Activated CD4-positive, alpha-beta T cell treated with anti-CD3 and anti-CD28 coated beads, Interleukin-10, Interleukin-2, amounts not matched to agents 100 ng/mL and 50 ng/mL, durations not matched to agents 16 hours and 8 hours (primary cell): ENCODE measurements at places on chromosomes 2 and 18.

GRCh38 chr2:233399306-233400225 lies 45.3 kb downstream of the DGKD start:
- peak; percentile 34 for DNase-seq

- no peak for DNase-seq
These were observed 170.0 kb upstream of the STK17B start for GRCh38 chr2:196341277-196341841.

GRCh38 chr2:65820454-65820853 lies 388.1 kb upstream of the SPRED2 start:
- no peak for DNase-seq

DNA sequence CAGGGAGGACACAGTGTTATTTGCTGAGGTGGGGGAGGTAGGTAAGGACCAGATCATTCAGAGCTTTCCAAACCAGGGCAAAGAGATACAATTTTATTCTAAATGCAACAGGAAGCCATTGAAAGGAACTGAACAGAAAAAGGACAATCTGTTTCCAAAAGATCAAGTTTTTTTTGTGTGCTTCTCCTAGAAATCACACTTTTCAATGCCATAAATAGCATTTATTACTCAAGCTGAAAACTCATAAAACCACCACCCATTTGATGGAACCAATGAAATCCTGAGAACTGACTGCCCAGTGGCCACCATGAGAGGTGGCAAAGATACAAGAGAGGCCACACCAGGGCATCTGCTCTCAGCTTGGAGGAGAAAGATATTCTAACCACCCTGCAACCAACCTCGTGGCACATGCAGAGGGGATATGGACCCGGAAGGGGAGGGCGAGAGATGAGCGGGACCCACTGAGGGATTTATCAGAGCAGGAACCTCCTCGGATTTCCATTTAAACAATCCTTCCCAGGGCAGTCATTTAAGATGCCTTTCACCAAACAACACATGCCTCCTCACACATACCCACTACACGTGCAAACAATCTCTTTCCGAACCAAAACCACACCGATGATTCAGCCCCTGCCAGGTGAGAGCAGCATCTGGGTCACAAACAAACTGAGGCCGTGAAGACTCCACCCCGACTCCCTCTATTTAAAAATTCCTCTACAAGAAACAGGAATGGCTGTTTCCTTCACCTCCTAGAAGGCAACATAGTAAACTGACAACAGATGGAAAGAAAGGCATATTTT lies 8.8 kb downstream of the CYB5A start:
- no peak for DNase-seq

GRCh38 chr18:75478996-75479880 lies 51.7 kb upstream of the SMIM21 start:
- DNase-seq = peak; percentile 46

DNA sequence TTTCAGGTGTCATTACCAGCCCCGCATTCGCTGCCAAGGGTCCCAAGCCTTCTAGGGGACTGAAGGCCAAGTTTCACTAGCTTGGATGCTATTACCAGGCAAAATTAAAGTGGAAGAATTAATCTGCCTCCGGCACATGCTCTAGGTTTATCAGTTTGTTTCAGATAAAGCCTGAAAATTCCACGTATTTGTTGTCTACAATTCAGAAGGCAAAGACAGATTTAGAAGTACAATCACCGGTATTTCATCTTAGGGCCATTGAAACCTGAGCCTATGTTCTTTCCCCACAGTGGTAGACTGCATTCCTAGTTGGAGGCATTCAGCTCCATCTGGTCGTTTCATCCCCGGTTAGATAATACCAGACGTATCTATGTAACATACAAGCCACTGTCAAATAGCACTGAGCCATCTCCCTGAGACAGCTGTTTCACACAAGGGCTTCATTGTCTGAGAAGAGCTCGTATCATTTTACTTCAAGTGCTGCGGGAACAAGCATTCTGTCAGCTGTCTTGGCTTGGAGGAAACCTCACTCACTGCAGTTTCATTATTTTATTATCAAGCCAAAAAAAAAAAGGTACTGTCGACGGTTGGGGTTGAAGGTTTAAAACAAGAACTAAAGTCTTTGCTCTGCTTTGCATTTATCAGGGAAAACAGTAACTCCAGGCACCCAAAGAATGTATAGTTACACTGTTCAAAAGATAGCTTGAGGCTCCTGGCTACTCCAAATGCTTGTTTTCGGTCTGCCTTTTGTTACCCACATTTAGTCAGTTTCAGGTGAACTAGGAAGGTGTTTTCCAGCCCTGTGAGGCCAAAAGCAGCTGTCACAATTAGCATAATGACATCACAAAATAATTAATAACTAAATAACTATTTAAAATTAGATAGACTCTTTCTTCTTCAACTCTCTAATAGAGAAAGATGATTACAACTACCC lies 76.7 kb downstream of the TGIF1 start:
- no peak for DNase-seq

DNA sequence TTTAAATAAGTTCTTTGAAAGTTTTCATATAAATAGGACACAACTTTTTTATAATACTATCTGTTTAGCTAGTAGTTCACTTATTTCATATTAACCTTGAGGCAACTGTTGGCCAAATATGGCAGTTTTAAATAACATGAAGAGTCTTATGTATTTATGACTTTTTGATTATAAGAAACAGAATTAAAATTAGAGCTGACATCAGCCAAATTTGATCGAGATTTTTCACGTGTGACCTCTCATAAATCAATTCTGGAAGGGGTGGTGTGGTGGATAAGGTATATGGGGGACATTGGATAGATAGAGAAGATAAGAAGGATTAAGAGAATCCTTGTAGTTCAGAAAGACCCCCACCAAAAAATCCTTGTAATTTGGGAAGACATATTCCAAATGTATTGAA lies 776.6 kb downstream of the LRRTM4 start:
- no peak for DNase-seq

DNA sequence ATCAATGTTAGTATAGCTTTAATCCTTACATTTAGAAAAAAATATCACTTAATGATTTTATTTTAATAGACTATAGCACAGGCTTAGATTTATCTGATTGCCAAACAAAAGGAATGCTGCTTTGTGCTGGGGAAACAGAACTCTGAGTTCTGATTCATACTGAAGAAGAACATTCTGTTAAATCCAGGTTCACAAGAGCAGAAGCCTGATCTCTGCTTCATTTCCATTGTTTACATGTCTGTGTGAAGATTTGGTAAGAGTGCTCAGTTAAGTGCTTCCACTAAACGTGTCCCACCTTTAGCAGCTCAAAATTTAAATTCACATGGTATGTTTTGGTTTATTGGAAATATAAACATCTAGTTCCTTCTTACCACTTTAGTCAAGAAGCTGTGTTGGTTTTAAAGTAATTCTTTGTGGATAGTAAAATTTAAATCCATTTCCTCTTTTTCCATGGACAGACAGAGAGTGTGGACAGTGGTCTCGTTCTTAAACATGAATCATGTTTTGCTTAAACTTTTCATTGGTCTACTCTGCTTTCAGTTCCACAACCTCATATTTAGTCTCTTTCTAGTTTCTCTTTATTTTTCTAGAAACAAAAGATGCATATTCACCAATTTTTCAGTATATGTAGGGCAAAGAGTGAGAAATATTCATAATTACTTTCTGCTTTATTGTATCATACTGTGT lies 59.1 kb downstream of the NYAP2 start:
- DNase-seq = no peak

DNA sequence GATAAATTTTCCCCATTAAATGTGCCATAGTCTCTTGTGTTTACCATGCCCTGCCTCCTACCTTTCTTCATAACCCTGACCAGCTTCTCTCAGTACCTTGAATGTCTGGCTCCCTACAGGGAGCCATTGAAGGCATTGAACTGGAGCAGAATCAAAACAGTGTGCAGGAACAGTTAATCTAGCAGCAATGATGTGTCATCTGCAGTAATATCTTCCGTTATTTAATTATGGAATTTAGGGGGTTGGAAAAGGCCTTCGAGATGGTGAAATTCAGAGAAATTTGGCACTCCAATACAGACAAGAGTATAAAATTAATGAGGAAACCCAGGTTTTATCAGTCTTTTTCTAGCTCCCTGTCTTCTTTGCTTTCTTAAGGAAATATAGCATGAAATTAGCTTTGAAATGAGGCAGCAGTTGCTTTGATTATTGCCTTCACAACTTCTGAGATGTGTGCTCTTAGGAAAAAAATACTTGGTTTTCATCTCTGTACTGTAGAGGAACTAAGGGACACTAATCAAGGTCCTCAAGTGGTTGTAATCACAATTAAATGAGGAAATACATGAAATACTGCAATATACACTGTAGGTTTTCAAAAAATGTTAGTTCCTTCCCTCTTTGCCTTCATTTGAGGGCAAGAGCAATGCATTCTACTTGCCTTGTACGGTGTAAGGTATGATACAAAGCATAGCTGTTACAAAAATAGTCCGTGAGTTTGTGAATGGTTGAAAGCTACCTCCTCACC lies 369.1 kb downstream of the SETBP1 start:
- no peak for DNase-seq

DNA sequence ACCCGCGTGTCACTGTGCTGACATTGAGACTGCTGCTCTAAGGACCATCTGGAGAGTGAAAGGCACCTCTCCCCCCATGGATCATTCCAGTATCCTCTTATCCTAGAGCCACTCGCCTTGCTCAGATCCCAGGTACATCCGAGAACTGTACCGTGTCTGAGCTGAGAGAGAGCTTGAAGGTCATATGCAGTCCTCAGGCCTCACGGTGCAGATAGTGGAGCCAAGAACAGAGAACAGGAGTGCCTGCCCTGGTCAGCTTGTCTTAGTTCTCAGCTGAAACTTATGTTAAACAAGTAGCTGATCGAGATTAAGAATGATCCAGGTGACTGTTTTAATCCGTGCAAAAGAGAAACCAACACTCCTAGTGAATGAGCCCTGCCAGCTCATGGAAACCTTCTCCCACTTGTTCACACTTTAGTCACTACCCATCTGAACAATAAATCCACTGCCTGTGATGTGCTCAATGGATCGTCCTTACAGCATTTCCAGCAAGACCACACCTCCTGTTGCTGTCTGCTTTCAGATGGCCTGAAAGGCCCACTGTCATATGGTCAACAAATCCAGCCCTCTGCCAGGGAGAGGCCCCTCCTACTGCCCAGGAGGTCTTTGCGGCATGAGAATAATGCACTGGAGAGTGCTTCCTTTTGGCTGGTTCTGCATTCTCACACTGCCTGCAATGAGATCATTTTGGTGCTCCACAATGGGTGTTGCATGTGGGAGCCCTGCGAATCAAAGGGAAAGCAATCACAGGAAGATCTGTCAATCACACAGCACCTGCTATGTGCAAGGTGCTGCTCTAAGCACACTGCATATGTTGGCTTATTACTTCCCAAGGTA lies 43.7 kb upstream of the APCDD1 start:
- no peak for DNase-seq

DNA sequence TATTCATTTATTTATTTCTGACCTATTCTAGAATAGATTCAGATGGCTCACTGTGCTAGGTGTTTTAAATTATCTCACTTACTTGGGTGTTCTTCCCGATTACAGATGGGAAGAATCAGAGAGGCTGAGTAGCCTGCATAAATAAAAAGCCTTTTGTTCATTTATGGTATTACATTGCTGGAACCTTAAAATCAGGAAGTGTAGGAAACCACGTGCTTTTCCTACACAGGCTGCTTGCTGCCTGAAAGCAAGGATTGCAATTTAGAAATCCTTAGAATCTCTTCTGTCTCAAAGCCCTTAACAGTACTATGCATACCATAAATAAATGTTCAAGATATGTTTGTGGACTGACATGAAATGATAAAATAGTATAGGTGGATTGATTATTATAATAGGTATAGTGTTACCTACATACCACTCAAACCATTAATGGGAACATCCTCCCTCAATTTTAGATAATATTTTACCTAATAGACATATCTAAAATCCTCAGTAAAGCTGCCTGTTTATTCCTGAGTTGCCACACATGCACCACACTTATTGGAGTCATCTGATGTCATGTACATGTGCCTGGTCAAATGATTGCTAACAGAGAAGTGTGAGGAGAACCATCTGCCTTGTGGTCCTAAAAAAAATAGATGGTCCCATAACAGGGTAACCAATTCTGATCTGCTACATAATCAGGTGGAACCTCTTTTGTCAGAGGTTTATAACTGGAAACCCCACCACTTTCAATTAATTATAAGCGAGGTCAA lies 73.5 kb upstream of the C2orf15 start:
- DNase-seq = no peak

DNA sequence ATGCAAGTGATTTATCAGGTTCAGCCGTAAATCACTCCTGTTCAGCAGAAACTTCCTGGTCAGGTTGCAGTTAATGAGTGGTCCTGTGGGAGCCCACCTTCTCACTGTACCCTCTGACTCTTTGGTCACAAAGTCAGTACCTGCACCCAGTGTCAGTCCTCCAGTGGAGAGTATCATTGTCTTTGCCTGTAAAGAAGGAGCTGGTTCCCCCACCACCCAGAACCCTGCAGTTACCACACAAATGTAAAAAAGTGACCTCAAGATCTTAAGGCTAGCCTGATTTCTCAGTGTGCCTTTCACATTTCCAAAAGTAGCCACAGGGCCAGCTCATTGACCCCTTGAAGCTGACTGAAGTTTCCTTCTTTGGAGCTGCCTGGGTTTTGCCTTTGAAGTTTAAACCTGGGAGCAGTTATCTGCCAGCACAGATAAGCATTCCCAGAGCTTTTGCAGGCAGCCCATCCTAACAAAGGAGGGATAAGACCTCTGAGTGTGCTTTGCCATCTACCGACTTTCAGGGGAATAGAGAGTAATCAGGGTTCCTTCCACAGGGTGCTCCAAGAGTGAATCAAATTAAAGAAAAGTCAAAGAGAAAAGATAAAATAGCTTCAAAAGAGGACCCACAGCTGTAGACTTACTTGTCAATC lies 725.2 kb downstream of the CPS1 start:
- no peak for DNase-seq

- no peak for DNase-seq
These were observed 264.6 kb upstream of the TRIB2 start for GRCh38 chr2:12452185-12452584.

DNA sequence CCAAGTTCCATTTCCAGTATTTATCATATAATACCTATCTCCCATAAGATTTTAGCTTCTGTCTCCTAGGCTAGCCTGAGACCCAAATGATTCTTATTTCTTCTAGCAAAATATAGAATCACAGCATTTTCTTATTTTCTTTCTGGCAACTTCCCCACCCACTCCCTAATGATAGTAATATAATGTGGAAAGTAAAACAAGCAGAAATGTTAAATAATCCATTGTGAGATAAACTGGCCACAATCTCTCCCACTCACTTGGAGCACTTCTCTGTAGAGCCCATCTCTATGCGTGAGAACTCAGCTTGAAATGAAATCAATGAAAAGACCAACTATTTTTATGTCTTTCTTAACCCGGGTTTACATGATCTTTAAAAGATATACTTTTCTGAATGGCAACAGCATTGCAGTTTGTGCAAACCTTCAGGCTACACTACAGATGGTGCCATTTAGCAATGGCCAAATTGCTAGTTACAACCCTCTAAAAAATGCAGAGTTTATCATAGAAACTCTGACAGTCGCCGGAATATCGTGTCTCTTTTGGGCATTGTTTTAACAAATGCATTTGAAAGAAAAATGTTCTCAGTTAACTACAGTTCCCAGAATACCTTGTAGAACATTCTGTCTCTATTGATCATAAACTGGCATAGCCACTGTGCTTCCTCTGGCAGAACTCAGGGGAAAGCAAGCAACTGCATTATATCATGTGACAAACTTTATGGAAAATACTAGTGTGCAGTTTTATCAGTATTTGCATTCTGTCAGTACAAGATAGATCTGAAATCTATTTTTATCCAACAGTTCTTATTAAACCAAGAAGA lies 1407.4 kb upstream of the ZEB2 start:
- DNase-seq = no peak

GRCh38 chr2:32514946-32515345 lies 112.9 kb upstream of the TTC27 start:
- DNase-seq = no peak

GRCh38 chr2:88318071-88318955 lies 134.2 kb downstream of the FOXI3 start:
- DNase-seq = no peak
